ENCODE measurements at places on chromosomes 5 and 9.

GRCh38 chr5:14946815-14947620 is 75.4 kb upstream of the ANKH start:
- peak; percentile 75 for DNase-seq

DNA sequence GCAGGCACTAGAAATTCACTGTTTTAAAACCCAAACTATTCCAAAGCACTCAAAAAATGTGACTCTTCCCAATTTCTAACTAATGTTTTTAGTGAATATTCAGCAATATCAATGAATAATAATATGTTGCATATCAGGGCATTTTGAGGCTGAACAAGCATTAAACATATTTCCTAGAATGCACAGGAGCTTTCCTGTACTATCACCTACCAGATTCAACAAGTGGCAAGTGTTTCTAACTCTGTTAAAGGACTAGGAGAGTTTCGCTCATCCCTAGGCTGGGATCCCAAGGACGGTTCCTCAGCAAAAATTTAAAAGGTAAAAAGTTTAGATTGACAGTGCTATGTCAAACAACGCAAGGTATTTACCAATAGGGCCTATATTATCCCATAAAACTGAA is 21.0 kb downstream of the GNE start:
- DNase-seq = no peak

DNA sequence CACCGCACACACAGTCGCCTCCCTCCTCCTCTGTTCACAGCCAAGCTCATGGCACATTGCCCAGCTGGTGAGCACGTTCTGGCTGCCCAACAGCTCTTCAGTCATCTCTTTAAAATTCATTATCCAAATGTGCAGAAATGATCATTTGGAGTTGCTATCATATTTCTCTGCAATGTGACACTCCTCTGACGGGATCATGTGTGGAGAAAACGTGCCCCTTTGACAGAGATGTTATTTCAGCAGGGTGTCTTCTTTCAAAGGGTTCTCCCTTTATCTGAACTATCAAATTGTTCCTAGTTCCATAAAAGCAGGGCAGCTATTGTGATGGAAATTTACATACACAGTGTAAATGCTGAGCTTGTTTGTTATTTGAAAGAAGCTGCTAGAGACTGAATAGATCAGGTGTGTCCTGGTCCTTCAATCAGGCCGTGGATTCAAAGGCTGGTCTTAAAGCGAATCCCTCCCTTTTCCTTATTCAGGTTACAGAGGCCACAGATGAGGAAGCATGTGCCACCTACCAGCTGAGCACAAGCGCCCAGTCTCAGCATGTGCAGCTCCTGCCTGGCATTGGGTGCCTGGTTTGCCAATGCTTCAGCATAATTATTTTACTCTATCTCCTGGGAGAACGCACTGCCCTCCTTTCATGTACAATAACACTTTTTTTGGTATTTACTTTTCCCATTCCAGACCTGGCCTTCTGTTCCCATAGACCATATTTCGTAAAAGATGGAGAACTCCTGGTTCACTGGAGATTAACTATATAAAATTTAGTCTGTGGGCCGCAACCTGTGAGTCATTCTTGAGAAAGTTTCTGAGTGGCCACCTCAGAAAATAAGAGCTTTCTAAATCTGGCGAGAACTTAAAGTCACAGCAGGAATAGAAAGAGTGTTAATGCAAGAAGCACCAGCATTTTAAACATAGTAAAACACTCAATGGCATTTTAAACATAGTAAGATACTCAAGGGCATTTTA is 433.7 kb downstream of the ENC1 start:
- DNase-seq = peak; percentile 26

DNA sequence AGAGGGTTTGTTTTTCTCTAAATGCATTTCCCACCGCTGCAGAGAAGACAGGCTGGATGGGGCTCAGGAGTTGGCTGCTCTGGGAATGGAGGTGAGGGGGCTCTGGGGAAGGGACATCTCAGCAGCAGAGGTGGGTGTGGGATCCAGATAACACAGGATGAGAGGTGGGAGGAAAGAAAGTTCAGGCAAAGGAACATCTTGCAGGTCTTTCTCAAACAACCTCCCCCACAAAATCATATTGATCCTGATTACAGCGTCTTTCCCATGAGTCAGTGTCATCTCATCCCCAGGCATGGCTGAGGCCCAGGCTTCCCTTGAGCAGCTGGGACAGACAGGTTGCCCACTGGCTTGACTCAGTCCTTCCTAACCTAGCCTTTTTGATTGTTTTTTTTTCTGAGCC is 11.3 kb upstream of the ACSL6 start:
- peak; percentile 53 for DNase-seq

Data from PC-3 (cell line).